ENCODE measurements at places on chromosomes 7 and 10.
A peak's percentile ranks its signal among the peaks of the same experiment; 100 is the strongest.

- DNase-seq, result no peak
Measured at GRCh38 chr7:105391429-105391828, 2.7 kb upstream of the SRPK2 start.

DNA sequence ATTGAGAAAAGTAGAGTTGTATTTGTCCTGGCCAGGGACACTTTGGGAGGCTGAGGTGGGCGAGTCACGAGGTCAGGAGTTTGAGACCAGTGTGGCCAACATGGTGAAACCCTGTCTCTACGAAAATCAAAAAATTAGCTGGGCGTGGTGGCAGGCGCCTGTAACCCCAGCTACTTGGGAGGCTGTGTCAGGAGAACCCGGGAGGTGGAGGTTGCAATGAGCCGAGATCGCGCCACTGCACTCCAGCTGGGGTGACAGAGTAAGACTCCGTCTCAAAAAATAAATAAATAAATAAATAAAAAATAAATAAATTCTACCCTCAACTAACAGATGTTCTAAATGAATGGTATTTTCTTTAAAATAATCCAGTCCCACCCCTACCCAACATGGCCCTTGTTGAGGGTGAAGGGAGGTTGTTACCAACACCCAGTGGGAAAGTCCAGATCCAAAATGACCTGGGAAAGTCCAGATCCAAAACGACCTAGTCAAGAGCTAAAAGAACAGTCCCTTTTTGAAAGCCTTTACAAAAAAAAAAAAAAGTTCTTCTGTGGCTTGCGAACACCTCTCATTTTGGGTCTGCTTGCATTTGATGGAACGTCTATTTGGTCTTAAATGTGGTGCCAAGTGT lies 16.0 kb downstream of the MXI1 start:
- DNase-seq, result no peak

DNA sequence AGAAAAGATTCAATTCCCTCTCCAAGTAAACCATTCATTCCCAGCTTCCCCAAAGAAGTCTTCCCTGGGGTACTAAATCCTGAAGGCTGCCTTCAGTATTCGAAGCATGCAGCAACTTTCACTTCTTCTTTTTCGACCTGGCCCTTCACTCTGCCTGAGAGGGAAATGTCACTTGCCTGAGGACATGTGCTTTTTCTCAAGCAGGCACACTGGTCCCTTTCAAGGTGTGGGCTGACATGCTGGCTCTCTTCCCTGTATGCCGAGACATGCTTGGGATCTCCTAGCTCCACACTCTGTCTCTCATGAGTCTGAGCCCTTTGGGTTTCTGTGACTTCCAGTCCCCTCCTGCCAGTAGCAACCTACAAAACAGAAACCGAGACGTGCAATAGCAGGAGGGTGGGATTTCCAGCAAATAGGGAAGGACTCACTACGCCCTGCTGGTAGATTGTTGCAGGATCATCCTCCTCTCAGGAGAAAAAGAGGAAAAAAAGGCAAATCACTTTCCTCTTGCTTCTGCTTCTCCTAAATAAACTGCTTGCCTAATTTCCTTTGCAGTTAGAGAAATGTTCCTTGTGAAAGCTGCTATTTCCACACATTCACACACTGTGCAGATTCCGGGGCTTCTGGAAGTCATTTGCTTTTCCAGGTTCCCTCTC lies 33.5 kb downstream of the FIGNL1 start:
- DNase-seq, result no peak

DNA sequence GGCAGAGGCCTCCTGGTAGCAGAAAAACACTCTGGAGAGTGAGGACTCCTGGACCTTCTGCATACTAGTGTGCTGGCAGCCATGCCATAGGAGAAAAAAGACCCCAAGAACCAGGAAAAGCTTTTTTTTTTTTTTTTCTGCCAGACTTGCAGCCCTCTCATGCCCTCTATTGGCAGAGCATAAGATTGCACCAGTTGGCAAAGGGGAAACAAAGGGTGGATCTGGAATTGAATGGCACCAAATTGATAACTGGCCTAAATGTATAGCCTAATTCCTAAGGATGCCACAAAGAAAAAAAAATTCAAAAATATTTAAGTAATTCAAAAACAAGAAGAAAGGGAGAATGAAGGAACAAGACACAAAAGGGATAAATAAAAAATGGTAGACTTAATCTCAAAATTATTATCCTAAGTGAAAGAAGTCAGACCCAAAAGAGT lies 112.5 kb upstream of the GHITM start:
- DNase-seq, result peak; percentile 18

GRCh38 chr7:3673524-3673923 lies 372.5 kb downstream of the SDK1 start:
- DNase-seq, result peak; percentile 49

GRCh38 chr7:4786015-4786414 lies 10.6 kb downstream of the AP5Z1 start:
- DNase-seq, result no peak

DNA sequence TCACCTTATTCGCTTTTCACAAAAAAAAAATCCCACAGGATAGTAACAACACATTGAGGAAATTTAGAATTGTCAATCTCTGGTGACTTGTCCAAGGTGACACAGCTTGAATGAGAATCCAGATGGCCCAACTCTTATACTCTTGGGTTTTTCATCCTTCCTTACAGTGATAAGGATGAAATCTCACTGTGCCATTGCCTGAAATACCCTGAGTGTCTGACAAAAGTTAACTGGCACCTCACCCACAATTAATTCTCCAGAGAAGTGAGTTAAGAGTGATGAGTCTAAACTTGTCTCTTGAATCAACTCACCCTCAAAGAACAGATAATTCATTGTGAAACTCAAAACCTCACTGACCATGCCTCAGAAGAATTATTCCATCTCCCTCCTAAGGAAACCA lies 18.9 kb downstream of the CHRM2 start:
- no peak for DNase-seq

DNA sequence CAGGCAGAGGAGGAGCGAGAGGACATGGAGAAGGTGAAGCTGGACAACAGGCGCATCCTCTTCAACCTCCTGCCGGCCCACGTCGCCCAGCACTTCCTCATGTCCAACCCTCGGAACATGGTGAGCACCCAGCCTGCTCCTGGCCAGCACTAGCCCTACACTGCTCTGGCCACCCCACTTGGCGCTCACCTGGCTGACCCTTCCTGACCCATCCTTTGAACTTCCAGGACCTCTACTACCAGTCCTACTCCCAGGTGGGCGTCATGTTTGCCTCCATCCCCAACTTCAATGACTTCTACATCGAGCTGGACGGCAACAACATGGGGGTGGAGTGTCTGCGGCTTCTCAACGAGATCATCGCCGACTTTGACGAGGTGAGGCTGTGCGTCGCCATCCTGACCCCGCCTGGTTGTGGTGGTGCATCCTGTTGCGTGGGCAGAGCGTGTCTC lies 129.2 kb downstream of the ADCY1 start:
- DNase-seq, result no peak

GRCh38 chr10:122484276-122485060 lies 23.1 kb downstream of the HTRA1 start:
- DNase-seq, result no peak

- peak; percentile 59 for DNase-seq
Measured at GRCh38 chr10:35127289-35127891, 744 bp downstream of the CREM start.

DNA sequence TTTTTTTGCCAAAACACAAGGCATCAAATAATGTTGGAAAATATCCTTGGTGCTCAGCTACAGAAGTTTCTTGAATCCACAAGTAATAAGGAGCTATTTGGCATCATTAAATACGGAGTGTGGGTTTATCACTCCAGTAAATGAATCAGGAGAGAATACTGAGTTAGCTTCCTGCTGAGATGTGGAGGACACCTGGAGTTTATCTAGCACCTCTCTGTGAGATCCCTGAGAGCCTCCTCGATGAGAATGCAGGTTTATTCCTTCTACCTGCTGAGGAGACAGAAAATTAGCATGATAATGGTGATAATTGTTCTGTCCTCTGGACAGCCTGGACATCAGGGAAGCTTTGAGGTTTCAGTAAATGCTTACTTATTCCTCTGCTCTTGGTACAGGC lies 40.5 kb downstream of the NRG3 start:
- no peak for DNase-seq

DNA sequence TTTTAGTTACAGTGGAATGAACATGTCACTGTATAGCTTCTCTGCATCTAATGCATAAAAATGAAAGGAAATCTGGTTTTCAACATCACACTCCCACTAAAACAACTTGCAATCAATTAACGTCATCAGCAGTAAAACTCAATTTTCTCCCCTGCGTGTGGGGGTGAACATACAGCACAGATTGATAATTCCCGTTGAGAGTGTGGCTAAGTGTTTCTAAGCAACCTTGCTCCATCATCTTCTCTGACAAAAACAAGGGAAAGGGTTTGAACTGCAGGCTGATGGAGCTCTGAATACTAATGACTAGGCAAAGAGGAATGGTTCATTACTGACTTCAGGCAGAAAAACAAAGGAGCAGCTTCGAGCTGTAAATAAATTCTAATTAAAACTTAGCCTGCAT lies 238.3 kb downstream of the PARD3 start:
- DNase-seq, result no peak

GRCh38 chr7:57308631-57309408 lies 141.2 kb upstream of the ZNF716 start:
- no peak for DNase-seq

GRCh38 chr7:116772926-116773749 lies 89.2 kb upstream of the CAPZA2 start:
- no peak for DNase-seq

DNA sequence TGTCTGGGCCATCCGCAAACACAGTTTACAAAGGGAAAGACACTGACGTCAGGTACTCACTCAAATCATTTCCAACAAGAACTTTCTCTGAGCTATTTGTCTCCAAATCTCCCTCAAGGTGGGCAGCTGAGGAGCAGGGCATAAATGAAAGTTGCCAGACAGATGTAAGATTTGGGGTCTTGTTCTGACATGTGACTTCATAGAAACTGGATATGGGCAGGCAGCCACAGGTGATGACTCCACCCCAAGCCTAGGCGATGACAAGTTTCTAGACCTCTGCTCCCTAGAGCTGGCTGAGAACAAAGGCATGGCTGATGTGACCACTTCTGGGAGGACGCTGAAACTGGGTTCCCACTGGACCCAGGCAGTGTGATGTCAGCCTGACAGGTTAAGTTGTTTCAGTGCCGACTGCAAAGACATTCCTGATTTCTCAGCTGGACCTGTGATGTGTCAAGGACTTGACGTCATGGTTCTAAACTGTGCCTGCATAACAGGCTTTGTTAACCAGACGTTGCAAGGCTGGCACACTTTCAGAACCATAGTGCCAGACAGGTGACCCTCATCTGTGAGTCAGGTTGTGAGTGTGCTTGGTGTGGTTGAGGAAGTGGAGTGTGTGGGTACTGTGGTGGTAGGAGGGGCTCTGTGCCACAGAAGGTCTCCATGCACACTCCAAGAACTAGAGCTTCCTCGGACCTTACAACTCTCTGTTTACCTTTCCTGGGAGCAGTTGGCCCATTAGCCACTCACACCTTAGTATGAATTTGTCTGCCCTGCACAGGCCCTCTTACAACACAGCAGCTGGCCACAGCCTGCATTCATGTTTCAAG lies 39.9 kb upstream of the EBF3 start:
- no peak for DNase-seq

GRCh38 chr10:11284291-11285085 lies 266.8 kb downstream of the CELF2 start:
- DNase-seq, result no peak

DNA sequence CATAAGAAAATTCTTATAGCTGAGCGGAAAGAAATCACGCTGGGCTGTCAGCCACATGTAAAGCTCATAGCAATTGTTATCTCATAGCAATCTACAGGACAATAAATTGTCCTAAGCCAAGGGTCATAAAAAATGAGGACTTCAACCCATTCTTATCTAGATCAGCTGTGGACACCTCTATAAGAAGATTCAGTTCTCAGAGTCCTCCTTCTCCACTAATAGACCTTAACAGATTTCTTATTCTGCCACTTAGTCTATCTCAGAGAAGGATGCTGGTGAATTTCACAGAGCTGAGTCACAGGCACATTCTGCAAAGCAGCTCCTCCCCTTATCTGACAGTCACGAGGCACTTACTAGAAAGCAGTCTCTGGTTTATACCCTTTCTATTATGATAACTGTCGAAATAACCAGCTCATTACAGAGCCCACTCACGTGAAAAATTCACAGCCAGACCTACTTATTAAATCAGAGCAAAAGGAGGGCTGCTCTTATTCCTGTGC lies 185.3 kb upstream of the PCLO start:
- DNase-seq, result no peak

Measured in activated CD4-positive, alpha-beta T cell treated with anti-CD3 and anti-CD28 coated beads, Interleukin-2, amount 10 ng/mL, durations not matched to agents 7 days and 5 days (primary cell).